ENCODE measurements at places on chromosomes 16 and 17.

- no peak for DNase-seq
These were observed 19.8 kb upstream of the ADGRG1 start for GRCh38 chr16:57608462-57609113.

DNA sequence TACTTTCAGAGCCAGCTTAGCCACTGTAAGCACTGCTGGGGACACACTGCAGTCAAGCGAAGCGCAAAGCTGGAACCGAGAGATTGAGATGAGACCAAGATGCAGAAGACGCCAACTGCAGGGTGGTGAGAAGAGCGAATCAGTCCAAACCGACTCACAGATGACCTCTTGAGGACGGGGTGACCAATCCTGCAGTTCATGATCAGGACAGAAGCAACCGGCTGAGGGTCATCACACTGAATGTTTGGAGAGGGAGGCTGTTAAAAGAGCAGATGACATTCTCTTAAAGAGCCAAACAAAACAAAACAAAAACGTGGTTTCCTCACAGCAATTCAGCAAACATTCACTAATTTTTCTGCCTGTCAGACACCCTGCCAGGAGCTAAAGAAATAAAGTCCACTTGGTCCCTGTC is 8.5 kb downstream of the HASPIN start:
- no peak for DNase-seq

- DNase-seq, result peak; percentile 44
These were observed 44.3 kb downstream of the TBC1D16 start for GRCh38 chr17:79991140-79991923.

- peak; percentile 55 for DNase-seq
These were observed 159.8 kb upstream of the NOL11 start for GRCh38 chr17:67557921-67558320.

DNA sequence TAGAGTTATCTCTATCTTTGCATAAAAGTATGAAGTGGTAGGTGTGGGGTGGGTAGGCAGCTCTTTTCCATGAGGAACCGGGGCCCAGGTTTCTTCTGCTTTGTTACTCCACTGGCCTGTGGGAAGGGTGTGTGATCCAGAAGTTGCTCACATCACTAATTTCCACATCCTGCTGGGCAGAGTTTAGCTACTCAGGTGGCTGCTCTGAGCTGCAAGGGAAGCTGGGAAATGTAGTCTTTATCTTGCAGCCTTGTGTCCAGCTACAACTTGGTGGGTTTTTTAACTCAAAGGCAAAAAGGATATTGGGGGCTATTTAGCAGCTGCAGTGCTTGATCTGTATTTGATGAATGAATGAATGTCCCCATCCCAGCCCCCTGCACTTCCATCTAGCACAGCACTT is 335.3 kb downstream of the SNX29 start:
- DNase-seq, result no peak

DNA sequence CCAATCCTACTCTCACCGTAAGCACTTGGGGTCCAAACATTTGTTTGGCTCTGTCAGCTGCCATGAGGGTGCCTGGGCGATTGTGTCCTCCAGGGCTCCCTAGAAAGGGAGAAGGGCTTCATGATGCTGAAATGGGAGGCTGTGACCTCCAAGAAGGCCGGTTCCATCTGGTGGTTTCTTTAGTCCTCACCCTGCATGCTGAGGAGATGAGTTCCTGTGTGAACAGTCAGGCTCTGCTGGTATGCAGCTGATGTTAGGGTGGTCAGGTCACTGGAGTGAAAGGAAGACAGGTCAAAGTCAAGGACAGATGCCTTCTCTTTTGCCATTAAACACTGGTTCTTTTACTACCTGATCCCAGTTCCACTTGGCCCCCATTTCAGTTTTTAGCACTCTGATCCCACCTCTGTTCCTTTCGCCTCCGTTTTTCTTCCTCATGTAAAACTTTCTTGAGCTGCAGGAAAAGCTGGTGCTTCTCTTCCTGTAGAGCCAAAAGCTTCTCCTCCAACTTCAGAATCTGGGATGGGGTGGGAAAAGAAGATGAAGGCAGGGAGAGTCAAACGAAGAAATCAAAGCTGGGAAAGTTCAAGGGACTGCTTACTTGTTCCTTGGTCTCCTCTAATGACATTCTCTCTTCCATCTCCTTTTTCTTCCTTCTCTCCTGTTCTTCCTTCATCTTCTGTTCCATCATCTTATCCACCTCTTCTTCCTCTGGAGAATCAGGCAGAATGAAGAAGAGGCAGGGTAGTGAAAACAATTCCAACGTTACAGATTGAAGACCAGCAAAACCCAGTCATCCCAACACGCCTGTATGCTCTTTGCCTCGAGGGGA is 1.1 kb downstream of the GPS2 start:
- DNase-seq, result no peak

DNA sequence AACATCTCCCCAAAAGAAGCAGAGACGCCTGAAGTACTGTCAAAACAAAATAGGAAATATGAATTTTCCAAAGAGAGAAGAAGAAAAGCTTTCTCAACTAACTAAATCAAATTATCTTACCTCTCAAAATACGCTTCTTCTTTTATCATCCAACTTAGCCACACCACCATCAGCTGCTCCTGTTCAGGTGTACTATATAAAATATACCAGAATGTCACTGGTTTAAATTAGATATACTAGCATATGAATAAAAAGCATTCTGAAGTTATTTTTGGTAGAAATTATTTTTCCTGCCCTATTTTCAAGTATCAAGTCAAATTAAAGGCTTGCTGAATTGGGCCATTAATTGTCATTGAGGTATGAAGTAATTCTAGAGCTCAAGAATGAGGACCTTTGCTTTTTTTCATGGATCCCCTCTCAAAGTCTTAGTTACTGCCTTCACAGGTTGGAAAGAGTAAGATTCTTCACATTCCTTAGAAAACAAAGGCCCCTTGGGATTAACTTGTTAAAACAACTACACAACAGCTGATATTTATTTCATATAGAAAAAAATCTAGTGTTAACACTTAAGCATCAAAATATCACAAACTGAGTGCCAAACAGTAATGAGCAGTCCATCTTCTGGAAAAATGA is 30.1 kb downstream of the INTS2 start:
- no peak for DNase-seq
